ENCODE measurements at places on chromosomes 11 and 22.
A peak's percentile ranks its signal among the peaks of the same experiment; 100 is the strongest.

DNA sequence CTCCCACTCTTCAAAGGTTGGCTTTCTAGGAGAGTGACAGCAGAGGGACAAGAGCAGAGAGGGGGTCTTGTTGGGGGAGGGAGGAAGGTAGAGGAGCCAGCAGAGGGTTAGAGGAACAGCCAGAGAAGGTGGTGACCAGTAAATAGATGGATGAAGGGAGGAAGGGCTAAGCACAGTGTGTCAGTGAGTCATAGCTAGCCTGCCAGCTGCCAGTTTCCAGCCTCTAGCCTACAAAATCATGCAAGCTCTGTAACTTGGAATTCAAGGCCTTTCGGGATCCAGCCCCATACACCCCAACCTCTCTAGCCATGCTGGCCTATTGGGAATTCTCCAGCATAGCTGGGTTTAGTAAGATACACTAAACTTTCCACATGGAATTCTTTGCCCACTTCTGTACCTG lies 147.4 kb upstream of the TEAD1 start:
- no peak for DNase-seq

- no peak for DNase-seq
Measured at GRCh38 chr22:39625569-39626537, 55.3 kb downstream of the CACNA1I start.

GRCh38 chr11:71252269-71252769 lies at the start of gene SHANK2:
Gene SHANK2 (minus strand): TSS chr11:71252577. CDS start chr11:71147326, 105,251 bp downstream.
- no peak for DNase-seq

GRCh38 chr22:46074771-46075551 lies 75.4 kb upstream of the PPARA start:
- DNase-seq: no peak

DNA sequence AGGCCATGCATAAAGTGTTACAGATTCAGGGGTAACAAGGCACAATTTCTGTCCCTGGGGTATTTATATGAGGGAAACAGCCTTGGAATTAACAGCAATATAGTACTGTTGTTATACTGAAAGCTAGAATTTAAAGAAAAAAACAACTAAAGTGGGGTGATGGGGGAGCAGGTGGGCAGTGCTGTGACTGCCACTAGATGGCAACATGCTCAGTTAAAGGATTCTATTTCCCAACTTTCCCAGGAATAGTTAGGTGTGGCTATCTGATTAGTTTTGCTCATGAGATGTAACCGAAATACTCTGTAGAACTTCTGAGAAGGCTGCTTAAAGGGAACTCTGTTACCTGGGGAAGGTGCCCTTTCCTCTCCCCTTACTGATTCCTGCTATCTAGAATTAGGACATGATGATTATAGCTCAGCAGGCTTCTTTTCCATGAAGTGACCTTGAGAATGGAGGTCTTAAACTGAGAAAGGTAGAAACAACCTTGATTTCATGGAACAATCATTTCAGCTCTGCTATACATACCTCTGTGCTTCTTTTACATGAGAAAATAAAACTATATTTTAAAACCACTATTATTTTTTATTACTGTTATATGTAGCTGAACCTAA lies 102.6 kb downstream of the RELT start:
- DNase-seq: no peak

- DNase-seq: no peak
Measured at GRCh38 chr22:30370641-30371230, 13.9 kb downstream of the CCDC157 start.

DNA sequence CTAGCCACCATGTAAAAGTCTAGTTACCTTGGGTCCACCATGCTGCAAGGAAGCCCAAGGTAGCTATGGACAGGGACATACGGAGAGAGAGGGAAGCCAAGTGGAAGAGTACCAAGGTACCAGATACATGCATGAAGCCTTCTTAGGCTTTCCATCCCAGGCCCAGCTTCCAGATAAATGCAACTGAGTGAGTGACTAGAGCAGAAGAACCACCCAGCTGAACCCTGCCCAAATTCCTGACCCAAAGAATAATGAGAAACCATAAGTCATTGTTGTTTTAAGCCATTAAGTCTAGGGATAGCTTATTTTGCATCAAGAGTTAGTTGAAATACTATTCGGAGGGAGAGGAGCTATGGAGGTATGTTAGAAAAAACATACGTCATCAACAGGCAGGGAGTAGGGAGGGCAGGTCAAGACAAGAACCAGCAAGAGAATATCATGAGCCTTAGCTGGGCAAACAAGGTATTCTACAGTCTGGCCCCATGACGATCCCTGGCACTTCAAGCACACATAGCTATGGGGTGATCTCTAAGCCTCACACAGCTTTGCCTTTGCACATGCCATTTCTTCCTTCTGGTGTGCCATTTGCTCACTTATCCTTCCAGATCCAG lies 36.5 kb upstream of the APLNR start:
- DNase-seq: no peak

- DNase-seq: no peak
Measured at GRCh38 chr22:48680601-48681000, 1147.1 kb downstream of the BRD1 start.

- DNase-seq: no peak
Measured at GRCh38 chr11:44615041-44615755, 49.7 kb downstream of the CD82 start.

DNA sequence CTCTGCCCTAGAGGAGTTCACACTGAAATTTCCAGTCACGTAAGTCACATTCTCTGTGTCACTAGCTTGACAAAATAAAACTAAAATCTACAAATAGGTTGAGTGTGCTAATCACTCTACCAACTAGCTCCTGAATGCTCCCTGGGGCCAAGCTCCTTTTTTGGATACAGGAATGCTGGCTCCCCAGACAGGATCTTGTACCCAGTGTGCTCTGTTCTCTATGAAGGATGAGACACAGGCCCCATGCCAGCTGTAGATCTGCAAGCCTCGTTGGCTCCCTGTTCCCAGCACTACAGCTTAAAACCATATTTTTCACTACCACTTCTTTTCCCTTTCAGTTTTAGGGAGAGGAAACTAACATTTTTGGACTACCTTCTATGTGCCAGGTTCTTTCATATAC lies 3.7 kb upstream of the IPO7 start:
- no peak for DNase-seq

- DNase-seq: no peak
Measured at GRCh38 chr11:19380375-19380774, 139.6 kb upstream of the E2F8 start.

DNA sequence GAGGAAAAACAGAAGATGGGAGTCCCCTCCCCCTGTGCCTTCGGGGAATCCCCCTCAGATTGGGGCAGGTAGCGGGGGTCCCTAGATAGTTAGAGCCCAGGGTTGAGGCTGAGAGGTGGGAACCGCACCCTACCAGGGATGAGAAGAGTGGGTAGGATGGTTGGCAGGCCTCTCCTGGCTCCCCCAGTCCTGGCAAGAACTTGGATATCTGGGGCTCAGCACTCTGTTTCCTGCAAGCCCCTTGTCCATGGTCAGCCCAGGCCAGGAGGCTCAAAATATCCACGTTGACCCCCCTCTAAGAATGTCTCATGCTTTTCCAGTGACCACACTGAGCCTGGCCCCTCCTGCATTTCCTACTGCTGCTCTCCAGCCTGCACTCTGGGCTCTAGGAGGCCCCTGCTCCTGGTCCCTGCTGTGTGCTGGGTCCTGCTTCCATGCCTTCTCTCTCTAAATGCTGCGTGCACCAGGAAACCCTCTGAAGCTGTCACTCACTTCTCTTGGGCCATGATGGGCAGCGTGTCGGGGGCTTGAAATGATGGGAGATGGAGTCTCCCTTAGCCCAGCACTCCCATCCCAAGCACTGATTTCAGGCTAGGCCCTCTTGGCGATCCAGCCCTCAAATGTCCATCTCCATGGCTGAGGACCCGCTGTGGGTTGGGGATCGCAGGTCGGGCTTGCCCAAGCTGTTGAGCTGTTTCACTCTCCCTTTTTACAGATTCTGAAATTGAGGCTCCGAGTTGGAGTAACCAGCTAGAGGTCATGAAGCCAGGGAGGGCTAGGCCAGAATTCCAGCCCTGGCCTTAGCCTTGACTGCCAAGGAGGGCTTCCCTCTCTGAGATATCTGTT lies 2.0 kb downstream of the MAP3K11 start:
- no peak for DNase-seq

GRCh38 chr11:112773264-112773663 lies 188.0 kb upstream of the NCAM1 start:
- DNase-seq: no peak

DNA sequence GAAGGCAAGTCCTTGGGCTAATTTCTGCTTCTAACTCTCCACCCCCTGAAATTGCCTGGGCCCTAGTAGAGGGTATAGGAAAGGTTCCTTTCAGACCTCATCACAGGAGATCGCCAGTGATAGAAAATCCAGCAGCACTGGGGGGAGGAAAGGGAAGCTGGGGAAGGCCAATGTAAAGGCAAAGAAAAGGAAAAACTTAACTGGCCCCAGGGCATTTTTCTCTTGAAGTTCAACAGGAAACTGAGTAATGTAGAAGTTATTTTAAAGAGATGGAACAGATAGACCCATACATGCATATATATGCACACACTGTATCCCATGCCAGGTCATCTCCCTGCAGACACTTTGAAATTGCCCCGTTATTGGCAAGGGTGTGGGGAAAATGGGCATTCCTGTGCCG lies 134.0 kb downstream of the TRIM44 start:
- no peak for DNase-seq

DNA sequence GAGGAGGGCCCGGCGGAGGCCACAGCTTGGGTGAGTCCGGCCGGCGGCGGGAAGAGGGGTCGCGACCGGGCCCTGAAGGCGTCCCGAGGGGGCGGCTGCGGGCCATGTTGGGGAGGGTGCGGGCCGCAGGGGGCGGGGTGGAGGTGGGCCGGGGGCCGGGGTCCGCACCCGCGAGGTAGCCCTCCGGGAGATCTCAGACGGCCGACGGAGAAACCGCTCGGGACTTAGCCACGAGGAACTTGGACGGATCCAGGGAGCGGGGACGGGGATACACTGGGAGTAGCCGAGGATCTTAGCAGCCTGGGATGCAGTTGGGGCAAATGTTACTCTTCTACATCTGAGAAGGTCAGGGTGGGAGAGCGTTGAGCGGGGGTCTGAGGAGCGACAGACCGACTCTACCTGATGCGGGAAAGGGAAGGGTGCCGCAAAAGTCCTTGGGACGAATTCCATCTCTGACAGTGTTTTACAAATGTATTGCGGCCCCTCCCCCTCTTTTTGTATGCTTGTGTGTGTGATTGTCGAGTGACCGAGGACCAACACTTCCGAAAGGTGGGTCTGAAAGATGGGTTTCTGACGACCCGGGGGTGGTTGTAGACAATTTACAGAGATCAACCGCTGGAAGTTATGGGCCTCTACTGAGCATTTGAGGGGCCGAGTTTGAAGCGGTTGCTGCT lies 658 bp downstream of the STIP1 start:
- DNase-seq: peak; percentile 73

- DNase-seq: no peak
Measured at GRCh38 chr22:46963672-46964545, 201.5 kb downstream of the TBC1D22A start.

- no peak for DNase-seq
Measured at GRCh38 chr11:112965656-112966055, 4.4 kb downstream of the NCAM1 start.

- DNase-seq: no peak
Measured at GRCh38 chr11:6529266-6529665, 32.2 kb downstream of the DNHD1 start.

- no peak for DNase-seq
Measured at GRCh38 chr22:19888131-19888746, 33.6 kb upstream of the GNB1L start.

- DNase-seq: no peak
Measured at GRCh38 chr11:18802381-18803257, 11.0 kb upstream of the PTPN5 start.

DNA sequence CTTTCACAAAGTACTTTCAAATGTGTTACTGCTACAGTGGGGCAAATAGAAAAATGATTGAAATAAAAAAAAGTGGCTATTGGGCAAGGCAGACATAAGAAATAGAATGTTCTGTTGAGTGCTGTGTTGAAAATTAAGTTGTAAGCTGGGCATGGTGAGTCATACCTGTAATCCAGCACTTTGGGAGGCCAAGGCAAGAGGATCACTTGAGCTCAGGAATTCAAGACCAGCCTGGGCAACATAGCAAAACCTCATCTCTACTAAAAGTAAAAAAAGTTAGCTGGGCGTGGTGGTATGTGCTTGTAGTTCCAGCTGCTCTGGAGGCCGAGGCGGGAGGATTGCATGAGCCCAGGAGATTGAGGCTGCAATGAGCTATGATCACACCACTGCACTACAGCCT lies 26.9 kb upstream of the LDHA start:
- no peak for DNase-seq

- DNase-seq: no peak
Measured at GRCh38 chr11:12802418-12803085, 128.3 kb downstream of the TEAD1 start.

- no peak for DNase-seq
Measured at GRCh38 chr11:11379661-11380060, 26.6 kb upstream of the CSNK2A3 start.

GRCh38 chr11:109972181-109972715 lies 120.9 kb upstream of the ZC3H12C start:
- no peak for DNase-seq

DNA sequence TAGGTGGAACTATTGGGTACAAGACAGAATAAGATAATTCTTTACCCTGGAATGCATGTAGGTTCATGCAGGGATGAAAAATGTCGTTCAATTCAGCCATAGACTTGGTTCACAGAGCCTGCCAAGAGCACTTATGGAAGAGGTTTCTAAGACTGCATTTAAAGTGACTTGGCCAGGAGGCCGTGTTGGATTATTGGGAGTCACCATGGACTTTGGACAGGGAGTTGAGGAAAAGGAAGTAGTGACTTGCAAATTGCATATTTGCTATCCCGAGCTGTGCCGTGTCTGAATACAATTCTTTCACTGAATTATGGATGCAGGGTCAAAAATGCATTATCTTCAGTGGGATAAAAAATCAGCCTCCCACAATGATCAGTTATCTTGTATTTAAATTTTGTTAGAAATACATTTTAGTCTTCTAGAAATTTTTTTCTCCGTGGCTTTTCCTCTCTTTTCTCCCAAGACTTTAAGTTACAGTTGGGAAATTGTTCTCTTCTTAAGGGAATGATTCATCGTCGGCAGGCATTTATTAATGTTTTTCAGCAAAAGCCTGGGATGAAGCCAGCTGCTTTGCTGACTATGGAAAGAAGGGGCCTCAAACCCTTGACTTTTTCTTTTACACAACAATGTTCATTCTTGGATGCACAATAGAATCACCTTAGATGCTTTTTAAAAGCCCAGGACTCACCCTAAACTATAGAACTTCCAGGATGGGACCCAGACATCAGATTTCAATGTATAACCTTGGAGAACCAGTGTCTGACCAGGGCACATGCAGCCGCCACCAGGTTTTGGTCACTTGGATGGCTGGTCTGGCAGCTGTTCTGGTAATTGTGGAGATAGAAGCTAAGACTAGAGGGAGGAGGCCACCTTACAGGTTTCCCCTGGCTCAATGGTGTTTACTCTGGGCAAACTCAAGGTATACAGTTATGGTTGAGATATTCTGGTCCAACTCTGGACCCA lies 70.8 kb downstream of the FAT3 start:
- no peak for DNase-seq

DNA sequence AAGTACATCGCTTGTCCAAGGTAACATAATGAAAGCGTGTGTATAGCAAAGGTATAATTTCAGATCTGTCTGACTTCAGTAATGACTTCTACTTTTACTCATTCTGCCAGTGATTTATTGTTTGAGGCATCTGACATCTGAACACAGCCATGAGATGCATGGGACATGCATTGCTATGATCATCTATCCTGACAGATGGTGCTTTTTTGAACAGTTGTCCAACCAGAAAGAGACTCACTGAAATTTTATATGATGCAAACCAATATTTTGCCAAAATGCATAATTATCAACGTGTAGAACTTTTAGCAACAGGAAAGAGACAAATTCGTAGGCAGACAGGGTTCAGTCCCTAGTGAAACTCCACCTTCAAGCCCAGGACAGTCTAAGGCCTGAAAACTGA lies 19.6 kb downstream of the OR5M3 start:
- no peak for DNase-seq
